Activated CD4-positive, alpha-beta T cell treated with anti-CD3 and anti-CD28 coated beads, Interleukin-2, amount 50 U/mL, for 48 hours (primary cell): ENCODE measurements at places on chromosomes 5 and 9.

DNA sequence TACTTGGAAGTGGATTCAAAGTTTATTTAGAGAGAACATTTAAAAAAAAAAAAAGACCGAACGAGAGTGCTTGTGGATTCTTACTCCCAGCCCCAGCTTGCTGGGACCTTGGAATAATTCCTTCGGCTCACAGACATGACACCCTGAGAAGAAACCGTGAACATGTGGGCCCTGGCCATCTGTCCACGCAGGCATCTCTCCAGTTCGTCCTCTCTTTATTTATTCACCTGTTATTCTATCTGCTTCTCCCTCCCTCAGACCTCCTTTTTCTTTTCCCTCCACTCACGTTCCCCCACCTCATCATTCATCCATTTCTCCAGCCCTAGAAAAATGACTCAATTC is 93.7 kb upstream of the PHYKPL start:
- no peak for DNase-seq

- no peak for DNase-seq
Observed at GRCh38 chr9:121997791-121998190, 95.3 kb downstream of the TTLL11 start.

DNA sequence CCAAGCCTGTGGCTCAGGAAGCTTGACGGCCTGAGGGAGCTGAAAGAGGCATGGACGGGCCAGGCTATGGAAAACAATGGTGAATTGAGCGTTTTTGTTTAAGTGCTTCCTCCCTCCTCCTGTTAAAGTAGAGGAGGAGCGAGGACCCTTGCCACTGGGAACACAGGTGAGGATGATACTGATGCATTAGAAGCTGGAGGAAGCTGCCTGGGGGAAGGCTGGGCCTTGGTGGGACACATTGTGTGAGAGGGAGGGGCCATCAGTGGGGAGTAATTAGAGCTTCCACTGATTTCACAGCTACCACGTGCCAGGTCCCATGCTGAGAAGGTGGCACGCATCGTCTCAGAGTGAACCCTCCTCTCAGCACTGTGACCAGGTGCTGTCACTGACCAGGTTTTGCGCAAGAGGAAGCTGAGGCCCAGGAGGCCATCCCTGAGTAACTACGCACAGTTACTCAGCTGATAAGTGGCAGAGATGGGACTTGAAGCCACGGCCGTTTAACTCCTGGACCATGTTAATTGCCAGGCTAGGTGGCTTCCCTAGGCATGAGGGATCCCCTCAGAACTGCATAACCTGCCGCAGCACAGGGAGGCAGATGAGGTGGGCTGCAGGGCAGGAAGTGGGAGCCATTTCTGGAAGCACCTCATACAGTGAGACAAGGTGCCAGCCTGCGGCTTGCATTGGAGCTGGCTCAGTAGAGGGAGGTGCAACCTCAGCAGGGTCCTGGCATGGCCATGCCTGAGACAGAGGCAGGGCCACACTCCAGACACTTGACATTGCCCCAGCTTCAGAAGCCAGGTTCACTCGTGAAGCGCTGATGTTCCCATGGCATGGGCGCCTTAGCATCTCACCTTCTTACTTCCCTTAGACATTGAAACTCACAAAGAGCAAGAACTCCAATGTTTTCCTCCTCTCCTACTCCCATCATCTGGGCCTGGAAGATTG is 195.3 kb upstream of the MVB12B start:
- DNase-seq: no peak

GRCh38 chr9:26706223-26706622 is 186.4 kb downstream of the CAAP1 start:
- no peak for DNase-seq

DNA sequence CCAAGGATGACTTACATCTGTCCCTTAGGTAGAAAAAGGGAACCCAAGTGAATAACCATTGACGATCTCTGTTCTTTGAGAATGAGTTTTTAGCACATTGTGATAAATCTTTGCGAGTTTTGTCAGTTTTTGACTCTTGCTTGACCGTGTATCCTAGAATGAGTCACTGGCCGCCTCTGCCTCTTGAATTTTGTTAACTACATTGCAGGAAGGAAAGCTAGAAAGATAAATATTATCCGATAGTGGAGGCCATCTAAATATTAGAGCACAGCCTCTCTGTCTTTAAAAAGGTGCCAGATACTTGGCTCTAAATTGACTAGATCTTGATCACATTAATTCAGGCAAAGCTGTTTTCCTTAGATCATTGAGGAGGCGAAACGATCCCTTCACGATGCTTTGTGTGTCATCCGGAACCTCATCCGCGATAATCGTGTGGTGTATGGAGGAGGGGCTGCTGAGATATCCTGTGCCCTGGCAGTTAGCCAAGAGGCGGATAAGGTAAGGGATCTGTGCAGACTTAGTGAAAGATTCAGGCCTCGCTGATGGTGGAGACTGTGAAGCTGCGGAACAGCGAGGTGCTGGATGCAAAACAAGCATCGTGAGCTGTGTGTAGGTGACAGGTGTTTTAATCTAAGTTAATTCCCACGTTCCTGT is 12.2 kb downstream of the CCT5 start:
- no peak for DNase-seq

DNA sequence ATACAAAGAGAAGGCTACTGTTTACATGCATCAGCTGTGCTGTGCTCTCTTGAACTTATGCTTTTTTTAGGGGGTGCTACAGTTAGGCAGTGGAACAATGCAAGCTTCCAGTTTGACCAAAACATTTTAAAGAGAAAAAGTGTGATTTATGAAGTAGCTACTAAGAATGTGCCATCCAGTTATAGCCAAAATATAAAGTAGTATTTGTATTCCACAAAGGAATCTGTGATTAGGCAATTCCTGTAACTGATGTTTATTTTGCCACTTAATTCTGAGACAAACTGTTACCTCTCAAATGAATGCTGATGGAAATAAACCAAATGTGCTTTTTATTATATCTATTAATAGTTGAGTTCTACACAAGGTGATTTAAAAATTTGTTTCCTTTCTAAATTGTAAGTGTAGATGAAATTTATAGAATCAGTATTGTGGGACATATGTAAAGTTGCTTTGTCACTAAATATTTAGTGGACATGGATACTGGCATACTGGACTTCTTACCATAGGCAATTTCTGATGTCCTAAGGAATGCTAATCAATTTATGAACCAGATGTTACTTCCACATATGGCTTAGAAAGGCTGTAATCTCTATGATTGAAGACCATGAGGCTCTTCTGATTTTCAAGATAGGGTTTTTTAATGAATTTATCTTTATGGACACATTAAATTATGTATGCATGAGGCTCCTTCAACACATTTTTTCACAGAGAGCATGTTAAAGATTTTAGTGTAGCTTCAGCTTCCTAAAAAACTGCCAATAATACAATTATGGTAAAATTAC is 410.2 kb downstream of the PRR16 start:
- no peak for DNase-seq

GRCh38 chr5:64505769-64506566 is at the start of gene RGS7BP:
Gene RGS7BP (plus strand): TSS chr5:64506015. CDS start chr5:64506625, 610 bp downstream.
- DNase-seq: no peak

GRCh38 chr5:17190242-17190778 is 27.1 kb upstream of the BASP1 start:
- DNase-seq: no peak
